ENCODE measurements at places on chromosomes 4 and X.

DNA sequence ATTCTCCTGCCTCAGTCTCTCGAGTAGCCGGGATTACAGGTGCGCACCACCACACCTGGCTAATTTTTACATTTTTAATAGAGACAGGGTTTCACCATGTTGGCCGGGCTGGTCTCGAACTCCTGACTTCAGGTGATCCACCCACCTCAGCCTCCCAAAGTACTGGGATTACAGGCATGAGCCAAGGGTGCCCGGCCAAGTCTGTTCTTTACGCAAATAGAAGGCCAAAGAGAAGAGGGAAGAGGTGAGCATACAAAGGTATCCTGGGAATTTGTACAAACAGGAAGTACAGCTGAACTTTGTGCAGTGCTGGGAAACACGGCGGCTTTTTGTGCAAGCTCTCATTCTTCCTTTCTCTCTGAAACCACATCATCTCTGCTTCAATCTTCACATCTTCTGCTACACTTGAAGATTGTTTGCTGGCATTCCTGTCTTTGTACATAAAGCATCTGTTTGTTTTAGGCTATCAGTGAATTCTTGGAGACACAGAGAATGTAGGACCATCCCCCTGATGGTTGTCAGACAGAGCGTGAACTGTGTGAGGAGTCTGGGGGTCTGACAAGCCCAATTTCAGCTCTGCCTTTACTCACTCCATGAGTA lies 71.9 kb upstream of the PRSS48 start:
- DNase-seq, result no peak

- DNase-seq, result no peak
Measured at GRCh38 chr4:1416051-1416947, 10.1 kb upstream of the NKX1-1 start.

DNA sequence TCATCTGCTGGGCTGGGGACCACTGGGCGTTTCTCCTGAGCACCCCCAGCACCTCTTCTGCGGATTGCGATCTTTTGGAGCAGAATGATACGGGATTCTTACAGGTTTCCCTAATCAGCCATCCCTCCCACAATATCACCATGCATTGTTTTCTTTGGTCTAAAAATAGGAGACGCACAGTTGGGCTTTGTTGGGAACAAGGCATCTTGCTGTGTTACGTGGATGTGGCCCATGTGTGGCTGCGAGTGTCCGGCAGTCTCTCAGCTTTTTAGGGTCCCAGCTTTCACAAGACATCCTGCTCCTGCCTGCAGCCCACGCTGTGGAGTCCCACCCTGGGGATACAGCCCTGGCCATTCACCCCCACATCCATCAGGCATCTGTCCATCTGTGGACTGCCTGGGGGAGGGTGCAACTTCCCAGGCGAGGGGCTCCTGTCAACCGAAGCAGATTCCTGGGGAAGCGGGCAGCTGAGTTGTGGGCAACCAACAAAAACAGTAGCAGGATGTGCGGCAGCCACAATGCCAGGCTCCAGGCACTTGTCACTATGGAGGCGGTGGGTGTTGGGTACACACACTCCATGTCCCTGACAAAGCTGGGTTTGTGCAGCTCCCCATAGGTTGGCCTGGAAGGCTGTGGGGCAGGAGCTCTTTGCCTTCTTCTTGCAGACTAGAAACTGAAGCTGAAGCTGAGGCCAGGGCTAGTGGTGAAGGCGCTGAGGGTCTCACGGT lies 185.5 kb upstream of the PSAPL1 start:
- DNase-seq, result no peak

GRCh38 chr4:112214390-112215264 lies 17.0 kb upstream of the AP1AR start:
- DNase-seq, result peak; percentile 25

GRCh38 chrX:38982370-38982769 lies 181.1 kb downstream of the MID1IP1 start:
- DNase-seq, result no peak

DNA sequence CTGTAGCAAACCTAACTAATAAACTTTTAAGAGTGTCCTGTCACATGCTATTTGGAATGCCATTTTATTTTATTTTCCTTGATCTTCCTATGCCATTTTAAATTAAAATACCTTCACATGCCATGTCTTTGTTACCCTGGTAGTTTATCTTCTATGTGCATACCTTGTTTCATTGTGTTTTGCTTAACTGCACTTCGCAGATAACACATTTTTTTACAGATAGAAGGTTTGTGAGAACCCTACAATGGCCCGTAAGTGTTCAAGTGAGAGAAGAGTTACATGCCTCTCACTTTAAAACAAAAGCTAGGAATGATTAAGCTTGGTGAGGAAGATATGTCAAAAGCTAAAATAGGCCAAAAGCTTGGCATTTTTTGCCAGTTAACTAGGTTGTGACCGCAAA lies 744.1 kb downstream of the STIM2 start:
- no peak for DNase-seq

DNA sequence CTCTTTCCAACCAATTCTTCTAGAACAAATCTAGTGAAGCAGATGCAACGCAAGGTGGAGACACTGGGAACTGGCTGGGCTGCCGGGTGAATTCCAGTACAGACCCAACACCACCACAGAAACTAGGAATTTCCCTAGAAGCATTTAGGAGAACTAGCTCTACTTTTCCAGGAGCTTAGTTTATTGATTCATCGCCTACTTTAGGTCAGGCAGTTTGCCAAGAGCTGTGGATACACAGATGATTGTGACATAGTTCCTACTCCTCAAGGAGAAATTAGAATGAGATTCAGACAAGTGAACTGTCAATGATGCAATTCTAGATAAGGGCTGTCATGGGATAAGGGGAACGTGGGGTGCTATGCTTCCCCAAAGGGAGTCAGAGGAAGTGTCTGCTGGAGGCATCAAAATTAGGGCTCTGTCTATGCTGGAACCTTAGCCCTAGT lies 350.0 kb downstream of the CAMK2D start:
- DNase-seq, result peak; percentile 77

- no peak for DNase-seq
Measured at GRCh38 chr4:31592293-31592692, 872.1 kb downstream of the PCDH7 start.
